SW 1271 (cell line): ENCODE measurements at places on chromosomes 1 and 21.

- DNase-seq = no peak
These were observed 36.0 kb upstream of the GPR37L1 start for GRCh38 chr1:202086579-202087350.

DNA sequence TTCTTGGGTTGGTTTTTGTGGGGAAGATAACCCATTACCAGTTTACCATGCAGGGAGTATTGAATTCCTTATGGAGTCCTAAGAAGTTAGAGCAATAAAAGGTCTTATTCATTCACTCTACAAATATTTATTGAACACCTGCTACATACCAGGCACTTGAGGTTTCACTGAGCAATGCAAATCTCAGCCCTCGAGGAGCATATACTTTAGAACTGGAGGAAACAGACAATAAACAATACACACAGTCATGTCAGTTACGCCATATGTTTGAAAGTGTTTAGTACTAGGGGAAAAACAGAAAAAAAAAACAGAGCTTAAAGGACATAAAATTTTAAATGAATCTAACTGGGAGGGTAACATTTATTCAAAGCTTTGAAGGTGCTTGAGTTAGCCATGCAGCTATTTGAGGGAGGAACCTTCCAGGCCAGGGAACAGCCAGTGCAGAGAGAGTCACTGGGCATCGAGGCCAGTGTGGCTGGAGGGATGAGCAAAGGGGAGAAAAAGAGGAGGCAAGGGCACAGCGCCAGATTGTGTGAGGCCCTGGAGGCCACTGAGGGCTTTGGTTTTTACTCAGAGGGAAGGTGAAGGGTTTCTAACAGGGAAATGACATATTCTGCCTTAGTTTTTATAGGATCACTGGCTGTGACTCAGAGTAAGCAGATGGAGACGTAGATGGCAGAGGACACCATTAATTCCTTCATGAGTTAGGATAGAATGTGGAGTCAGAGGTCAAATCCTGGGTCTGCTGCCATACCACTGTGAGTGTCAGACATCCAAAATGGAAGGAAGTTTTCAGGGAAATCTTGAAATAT is 32.7 kb downstream of the C1orf21 start:
- DNase-seq = no peak

- no peak for DNase-seq
These were observed at the start of gene KCNE1 for GRCh38 chr21:34511787-34512455. TSS of gene KCNE1 (minus strand) at chr21:34512210. CDS start at chr21:34449634, 62,576 bp downstream.

DNA sequence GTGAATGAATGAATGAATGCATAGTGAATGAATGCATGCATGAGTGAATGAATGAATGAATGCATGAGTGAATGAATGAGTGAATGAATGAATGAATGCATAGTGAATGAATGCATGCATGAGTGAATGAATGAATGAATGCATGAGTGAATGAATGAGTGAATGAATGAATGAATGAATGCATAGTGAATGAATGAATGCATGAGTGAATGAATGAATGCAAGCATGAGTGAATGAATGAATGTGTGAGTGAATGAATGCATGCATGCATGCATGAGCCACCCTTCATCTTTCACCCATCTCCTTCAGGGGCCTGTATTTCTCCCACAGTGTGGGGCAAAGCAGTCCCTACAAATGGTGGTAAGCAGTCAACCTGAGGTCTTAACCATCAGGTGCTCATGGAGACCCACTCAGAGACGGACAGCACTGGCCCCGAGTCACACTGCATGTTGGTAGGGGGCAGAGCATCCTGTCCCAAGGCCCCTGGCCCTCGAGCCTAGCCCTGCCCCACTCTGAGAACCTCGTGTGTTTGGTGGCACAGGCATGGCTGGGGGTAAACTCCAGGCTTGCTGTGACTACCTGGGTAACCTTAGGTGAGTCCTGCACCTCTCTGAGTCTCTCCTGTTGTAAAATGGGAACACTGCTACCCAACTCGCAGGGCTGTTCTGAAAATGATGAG is 28.0 kb upstream of the PAX7 start:
- DNase-seq = no peak

DNA sequence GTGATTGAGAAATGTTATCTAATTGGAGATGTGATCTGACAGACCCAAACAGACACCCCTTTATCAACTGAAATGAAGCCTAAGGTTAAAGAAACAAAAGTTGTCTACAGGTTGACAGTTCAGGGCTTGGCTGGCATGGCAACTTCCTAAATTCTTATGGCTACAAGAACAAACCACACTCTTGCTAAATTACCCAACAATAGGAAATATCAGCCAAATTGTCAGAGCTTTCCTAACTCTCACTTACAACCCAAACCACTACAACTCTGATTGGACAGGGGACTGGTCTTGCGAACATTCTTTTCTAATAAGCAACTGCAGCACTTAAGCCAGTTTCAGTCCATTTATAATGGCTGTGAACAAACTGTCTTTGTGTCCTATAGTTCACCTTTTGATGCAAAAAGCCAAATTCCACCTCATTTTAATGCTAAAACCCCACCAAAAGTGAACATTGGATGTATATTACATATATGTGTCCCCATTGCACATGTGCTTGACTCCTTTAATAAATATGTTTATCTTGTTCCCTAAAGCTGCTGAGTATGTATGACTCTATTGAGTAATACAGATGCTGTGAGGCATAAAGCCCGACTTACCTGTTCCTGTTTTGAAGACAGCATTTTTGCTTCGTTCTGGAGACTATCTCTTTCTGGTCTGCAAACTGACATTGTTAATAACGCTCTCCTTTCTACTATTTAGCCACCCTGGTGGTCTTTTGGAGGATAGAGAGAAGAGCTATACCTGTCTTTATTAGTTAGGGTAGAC is 101.3 kb upstream of the HMCN1 start:
- no peak for DNase-seq

DNA sequence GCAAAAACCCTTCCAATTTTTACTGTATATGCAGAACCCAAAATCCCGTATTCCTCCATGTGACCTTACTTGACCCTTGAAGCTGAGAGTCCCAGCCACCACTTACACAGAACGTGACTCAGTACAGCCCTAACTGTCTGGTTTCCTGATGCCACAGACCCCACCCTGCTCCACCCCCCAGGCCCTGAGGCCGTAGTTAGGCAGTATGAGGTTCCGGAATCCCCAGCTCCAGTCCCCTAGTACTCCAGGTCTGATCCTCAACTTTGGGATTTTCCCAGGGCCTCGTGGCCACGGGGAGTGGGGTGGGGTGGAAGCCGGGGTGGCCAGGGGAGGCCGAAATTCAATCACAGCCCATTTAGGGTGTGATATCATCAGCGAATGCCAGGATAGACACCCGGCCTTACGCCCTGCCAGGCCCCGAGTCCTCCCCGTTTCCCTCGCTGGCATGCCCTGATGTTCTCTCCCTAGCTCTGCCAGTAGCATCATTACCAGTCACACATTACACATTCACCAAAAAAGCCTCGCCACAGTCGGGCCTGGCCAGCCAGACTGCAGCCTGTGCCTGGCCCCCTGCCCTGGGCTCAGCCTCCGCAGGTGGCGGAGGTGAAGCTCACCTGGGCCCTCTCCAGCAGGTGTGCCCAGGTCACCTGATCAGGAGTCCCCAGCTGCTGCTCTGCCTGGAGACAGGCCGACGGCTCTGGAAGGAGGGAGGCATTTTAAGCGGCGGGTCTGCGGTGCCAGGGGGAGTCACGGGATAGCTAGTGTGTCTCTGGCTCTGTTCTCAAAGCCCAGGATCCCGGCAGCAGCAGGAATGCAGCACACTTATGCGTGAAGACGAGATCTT is 70.8 kb downstream of the SCCPDH start:
- no peak for DNase-seq

DNA sequence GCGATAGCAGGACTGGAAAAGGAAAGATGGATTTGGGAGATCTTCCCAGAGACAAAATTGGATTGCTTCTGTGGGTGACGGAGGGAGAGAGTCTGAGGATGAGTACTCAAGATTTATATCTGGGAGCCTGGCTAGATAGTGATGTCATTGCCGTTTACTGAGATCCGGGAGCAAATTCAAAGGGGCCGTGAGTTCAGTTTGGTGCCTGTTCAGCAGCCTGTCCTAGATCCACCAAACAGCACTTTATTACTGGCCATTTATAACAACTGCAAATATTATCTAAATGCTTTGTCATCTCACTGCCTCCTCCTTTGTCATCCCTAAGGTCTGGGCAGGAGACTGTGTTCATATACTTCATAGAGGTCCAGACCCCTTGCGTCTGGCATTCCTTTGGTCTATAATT is 29.2 kb downstream of the MAPKAPK2 start:
- no peak for DNase-seq

DNA sequence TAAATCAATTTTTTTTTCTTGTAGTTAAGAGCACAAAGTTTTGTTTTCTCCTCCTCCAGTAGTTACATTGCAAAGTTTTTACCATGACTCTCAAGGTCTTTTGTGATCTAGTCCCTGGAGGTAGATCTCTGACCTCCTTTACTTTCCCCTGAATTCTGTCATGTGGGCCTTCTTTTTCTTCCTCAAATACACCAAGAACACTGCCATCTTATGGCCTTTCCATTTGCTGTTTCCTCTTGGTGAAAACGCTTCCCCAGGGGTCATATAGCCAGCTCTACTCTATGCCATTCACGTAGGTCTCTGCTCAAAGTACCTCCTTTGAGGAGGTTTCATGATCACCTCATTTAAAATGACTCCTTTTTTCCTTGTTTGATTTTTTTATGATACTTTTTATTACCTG is 2.7 kb downstream of the DDX20 start:
- DNase-seq = no peak

DNA sequence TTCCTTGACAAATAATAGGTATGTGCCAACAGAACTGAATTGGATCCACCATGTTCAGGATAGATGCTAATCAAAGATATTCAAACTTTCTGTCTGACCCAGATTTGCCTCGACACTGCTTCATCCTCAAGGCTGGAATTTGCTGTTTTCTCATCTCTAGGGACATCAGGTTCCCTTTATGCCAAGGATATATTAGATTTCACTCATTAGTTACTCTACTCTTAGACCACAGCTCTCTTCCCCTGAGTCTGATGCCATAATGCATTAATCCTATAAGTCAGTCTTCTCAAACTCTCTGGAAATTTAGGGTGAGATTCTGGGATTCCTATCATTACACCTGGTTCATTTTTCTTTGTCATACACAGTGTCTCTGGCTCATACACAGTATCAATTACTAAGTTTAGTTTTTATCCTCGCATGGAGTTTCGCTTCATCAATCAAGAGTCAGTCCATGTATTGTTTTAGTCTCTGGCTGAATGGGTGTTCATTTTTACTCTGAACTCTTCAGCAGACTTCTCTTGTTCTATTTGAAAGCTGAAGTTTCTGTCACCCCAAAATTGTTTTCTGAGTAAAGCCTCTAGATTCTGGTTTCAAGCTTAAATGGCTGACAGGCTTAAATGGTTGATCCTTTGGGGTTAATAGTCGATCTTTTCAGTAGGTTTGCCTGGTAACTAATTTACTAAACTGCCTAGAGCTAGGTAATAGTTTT is 9.3 kb upstream of the DCAF6 start:
- no peak for DNase-seq

DNA sequence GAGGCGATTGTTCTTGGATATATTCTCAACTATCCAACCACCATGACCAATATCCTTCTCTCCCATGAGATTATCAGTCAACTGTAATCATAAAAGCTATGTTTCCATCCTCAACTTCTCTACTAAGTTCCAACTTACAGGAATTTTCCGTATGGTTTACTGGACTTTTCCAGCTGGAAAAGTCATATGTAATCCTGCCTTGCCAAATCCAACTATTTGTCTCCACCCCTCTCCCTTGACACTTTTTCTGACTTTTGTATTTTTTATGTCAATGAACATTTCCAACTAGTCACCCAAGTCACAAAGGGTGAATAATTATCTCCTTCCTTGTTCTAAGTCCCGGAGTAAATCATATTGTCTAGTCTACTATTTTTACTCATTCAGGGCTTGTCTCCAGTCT is 293.1 kb downstream of the USP25 start:
- no peak for DNase-seq

- DNase-seq = no peak
These were observed 25.3 kb downstream of the ZFYVE9 start for GRCh38 chr1:52166996-52167753.

DNA sequence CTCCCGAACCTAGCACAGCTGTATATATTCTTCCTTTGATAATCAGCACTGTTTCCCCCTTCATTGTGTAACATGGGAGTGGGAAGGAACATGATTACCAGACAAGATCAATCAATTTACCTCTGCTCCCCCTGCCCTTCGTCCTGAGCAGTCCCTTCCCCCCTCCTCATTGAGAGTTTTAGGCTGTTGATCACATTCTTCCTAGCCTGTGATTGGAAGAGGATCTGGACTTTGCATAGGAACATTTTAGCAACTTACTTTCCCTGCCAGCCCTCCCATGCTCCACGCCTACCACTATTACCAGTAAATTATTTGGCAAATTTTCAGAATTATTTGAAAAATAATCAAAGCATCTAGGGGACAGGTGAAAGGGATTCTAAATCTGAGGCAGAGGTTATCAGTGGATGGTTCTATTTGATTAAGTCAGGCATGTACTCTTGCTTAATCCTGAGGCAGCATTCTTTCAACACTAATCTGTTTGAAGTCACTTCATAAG is 62.7 kb upstream of the ABCD3 start:
- DNase-seq = no peak

DNA sequence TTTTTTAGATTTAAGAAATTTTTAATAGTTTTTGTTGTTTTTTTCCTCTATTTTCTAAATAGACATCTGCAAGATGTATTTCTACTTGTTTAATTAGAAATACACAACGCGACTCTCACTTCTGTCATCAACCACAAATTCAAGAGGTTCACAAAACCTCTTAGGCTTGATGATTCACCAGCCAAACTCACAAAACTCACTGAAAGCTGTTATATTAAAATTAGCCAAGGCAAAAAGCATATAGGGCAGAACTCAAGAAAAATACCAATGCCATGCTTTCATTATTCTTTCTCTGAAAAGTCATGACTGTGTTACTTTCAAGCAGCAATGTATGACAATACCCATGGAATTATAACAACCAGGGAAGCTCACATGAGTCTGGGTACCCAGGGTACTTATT is 487.0 kb upstream of the RGS18 start:
- DNase-seq = no peak

GRCh38 chr1:69195136-69195535 is 372.6 kb upstream of the LRRC7 start:
- DNase-seq = no peak

- no peak for DNase-seq
These were observed 1.0 kb downstream of the RAB7B start for GRCh38 chr1:206002160-206002559.

DNA sequence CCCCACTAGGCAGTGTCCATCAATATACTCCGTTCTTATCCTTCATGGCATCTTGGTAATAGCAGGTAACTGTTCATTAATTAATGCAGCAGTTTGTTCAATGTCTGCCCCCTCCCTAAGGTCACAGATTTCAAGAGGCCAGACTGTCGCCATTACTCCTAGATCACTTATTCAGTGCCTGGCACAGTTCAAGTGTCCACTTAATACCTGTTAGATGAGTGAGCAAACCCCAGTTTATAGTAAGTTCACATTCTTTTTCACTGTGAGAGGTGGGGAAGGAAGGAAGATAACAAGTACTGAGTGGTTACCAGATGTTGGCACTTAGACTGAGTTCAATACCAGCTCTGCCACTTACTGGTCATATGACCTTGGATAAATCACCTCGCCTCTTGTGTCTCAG is 36.4 kb downstream of the OPRD1 start:
- DNase-seq = no peak

GRCh38 chr1:51924455-51924854 is 45.9 kb upstream of the NRDC start:
- no peak for DNase-seq
